RPMI8226 (cell line): ENCODE measurements at places on chromosomes 13 and 19.

GRCh38 chr13:75762955-75763354, 126.8 kb downstream of the LMO7 start:
- DNase-seq = no peak

DNA sequence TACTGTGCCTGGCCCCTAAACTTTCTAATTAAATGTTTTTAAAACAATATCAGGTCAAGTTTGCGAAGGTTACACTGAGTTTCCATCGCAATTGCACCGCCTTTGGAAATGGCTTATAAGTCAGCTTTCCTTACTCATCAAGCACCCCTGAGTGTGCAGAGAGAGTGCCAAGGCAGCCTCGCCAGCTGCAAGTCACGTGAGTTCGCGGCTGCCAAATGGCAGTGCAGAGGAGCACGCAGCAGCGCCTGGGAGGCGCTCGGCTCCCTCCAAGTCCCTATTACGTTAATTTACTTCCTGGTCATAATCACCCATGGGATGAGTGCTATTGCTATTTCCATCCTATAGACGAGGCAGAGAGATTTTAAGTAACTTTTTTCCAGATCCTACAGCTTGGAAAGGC, 319.6 kb downstream of the TEX29 start:
- DNase-seq = peak; percentile 33

DNA sequence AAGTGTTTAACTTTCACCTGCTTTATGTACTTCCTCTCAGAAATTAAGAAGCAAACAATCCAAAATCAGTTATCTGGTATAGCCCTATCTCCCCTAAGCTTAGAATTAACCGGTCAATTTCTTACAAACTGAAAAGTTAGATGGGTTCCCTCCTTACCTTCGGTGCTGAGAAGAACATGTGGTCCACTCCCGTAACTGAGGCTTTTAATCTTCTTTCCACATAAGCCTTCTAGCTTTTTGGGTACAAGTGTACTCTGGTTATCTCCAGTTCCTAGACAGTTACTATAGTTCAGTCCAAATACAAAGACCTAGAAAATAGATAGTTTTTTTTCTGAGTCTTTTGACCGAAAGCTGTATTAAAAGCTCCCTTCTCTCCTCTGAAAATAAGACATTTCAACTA, 18.9 kb downstream of the RCBTB1 start:
- DNase-seq = no peak

- no peak for DNase-seq
Observed at GRCh38 chr13:74922963-74923362, 559.0 kb downstream of the TBC1D4 start.

DNA sequence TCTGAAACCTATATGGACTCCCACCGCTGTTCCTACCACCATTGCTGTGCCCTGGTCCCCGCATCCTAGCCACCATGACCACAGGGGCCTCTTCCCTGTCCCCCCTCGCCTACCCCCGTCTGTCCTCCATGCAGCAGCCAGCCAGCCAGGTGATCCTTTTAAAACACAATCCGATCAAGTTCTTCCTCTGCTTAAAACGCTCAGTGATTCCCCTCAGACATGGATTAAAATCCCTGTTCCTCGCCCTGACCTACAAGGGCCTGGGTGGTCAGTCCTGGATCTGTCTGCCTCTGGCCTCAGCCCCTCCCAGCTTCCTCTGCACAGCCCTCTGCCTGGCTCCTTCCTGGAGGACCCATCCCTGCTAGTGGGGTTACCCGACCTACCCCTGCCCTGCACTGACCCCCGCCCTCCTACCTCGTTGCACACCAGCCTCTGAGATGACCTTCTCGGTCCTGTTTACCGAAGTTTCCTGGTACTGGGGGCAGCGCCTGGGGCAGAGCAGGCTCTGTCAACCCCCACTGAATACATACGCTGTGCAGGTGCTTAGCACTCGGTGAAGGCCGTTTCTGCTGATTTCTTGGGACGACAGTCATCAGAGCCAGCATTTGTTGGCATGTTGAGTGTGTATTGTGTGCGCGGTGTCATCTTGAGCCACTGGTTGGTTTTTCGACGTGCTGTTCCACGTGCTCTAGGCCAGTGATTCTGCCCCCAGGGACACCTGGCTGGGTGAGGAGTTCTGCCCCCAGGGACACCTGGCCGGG, 14.7 kb upstream of the LENG8 start:
- DNase-seq = peak; percentile 76

- DNase-seq = peak; percentile 47
Observed at GRCh38 chr19:3034656-3035541, 5.8 kb upstream of the TLE2 start.

DNA sequence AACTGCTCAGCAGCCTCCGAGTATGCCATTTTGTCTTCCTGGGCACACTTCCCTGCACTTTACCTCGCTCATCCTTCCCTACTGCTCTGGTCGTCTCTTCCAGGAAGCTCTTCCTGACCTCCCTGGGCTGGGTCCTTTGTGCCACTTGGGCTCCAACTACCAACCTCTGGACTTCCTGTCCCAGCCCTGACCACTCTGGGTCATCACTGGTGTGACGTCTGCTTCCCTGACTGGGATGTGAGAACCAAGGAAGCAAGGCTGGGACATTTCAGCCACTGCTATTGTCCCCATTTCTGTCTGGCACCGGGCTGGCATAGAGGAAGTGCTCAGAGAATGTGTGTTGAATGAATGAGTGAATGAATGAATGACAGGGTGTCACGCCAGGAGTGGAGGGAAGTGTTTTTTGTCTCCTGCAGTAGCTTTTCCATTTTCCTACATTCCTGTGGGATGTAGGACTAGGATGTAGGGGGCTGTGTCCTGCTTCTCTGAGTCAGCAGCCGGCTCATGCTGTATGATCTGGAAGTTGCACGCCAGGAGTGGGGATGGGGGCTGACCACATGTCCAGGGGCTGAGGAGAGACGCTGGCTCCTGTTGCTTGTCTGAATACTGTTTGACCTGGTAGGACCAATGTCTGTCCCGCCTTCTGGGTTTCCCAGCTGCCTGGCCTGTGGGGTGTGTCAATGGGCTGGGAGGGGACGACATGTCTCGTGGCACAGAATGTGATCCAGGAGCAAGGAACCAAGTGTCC, 14.7 kb downstream of the NOVA2 start:
- no peak for DNase-seq

- DNase-seq = no peak
Observed at GRCh38 chr13:66560189-66560588, 669.9 kb downstream of the PCDH9 start.

- DNase-seq = peak; percentile 81
Observed at GRCh38 chr19:39405958-39406655, 540 bp upstream of the ZFP36 start.

- DNase-seq = no peak
Observed at GRCh38 chr13:25300861-25301346, 521 bp upstream of the NUP58 start.

DNA sequence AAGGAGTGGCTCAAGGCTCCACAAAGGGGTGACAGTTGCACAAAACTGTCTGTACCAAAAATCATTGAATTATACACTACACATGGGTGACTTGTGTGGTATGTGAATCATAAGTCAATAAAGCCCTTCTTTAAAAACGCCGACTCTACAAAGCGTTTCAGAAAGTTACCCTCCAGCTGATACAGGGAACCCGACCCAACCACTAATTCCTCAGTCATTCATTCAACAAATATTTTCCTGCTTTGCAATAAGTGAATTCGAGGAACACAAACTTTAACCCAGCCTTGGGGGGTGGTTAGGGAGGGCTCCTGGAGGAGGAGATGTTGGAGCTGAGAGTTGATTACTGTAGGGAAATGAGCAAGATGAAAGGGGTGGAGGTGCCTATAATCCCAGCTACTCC, 32.0 kb downstream of the LTBP4 start:
- DNase-seq = no peak

DNA sequence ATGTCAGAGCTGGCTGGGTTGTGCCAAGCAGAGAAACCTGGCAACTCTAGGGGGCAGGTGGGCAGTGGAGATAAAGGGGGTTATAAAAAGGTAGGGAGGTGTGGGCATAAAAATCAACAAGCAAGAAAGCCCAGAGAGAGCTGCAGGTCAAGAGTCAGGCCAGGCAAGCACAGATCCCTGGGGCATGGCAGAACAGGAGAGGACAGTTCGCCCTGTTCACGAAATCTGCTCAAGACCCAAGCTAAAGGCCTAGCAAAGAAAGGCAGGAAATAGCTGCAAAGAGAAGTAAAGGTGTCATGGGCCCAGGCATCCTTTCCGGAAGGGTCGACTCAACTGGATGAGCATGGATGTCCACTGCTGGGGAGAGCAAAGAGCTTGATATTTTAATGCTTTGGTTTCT, 3.4 kb downstream of the MBNL2 start:
- no peak for DNase-seq

DNA sequence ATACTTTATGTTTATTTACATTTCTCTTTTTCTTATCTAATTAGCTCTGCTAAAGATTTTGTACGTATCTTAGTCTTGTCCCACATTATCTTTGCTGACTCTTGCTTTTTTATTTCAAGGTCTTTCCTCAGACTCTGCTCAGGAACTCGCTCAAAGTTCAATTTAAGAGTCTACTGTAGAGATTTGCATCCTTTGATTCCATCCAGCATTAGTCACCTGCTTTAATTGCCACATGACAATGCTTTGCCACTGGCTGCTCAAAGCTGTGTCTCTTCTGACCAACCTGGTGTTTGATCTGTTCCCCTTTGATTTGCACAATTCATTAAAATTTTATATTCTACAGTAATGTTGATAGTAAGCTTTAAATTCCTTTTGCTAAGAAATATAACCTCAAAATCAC, 157.9 kb upstream of the FREM2 start:
- no peak for DNase-seq

DNA sequence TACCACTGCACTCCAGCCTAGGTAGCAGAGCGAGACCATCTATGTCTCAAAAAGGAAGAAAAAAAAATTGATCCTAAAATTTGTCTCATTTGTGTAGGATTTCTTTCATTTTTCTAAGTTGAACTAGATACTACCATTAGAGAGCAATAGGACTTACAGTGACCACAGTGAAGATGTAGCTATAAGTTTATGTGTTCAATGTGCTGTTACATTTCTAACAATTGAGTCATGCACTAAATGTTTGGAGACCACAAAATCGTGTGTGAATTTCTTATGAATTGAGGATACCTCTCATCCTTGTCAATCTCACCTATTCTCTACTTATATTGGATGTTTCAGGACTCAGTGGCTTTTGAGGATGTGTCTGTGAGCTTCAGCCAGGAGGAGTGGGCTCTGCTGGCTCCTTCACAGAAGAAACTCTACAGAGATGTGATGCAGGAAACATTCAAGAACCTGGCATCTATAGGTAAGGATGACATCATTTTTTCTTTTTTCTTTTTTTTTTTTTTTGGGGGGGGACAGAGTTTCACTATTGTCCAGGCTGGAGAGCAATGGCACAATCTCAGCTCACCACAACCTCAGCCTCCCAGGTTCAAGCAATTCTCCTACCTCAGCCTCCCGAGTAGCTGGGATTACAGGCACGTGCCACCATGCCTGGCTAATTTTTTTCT, 12.8 kb downstream of the ZNF791 start:
- DNase-seq = no peak

DNA sequence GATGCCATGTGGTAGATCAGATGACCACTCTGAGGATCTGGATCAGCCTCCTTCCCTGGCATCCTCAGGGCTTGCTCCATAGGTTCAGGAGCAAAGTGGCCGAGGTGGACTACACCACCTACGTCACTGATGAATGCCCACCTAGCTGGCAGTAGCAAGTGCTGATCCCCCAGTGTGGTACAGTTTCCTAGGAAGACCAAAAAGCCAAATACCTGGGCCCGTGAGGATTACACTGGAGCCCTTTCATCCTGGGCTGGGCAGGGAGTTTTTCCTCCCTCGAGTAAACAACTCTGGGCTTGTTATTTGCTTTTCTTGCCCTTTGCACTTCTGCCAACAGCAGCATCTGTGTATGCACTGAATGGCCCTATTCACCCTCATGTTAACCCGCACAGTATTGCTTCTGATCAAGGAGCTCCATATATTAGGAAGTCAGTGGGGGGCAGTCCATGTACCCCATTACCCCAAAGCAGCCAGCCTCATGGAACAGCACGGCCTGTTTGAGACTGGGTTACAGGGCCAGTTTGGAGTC, 3.3 kb upstream of the MYADM start:
- no peak for DNase-seq

- no peak for DNase-seq
Observed at GRCh38 chr19:40724855-40725254, 7.9 kb downstream of the ITPKC start.

DNA sequence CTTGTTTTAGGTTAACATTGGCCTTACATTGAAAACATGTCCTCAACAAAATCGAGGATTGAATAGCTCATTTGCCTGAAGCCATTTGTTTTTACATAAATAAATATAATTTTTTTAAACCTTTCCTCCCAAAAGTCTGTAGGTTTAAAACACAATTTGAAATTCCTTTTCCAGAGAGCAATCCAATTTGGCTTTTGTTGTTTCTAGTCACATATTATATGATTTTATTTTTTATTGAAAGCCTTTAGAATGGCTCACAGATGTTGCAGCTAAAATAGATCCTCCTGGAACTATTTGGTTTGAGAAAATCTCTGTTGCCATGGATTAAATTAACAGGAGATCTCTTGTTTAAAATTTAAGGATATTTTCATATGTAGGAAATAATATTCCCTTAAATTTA, 512.6 kb downstream of the KLF5 start:
- no peak for DNase-seq

DNA sequence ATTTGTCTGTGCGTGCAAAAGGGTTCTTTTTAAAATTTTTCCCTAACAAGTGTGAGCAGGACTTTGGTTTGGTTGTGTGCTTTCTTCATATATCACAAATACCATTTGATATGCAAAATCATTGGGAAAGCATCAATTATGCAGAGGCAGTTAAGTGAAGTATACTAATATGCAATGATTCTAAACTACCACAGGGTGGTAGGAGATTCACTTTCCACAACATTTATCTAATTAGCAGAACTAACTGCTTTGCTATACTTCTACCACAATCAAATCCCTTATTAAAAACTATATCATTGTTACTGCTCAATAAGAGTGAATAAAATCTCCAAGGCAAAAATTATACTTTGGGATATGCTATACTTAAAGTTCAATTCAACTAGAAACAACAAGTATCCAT, 2738.9 kb upstream of the PCDH20 start:
- no peak for DNase-seq

DNA sequence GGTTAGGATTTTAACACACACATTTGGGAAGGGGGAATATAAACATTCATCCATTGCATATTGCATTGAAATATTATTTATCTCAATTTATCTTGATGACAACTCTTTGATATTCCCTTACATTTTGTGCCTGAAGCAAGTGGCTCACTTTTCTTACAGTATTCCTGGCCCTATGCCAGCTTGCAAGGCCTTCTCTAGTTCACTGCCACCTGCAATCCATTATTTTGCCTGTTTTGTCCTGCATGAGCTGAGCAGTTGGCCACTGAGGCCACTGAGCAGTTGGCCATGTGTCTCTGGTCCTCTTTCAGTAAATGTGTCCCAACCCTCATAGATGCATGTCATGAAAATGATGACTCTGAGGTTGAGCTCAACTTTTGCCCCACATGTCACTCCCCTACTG, 49.8 kb downstream of the CBY2 start:
- DNase-seq = no peak
